HEK293T (cell line): ENCODE measurements at places on chromosomes 16 and 17.

DNA sequence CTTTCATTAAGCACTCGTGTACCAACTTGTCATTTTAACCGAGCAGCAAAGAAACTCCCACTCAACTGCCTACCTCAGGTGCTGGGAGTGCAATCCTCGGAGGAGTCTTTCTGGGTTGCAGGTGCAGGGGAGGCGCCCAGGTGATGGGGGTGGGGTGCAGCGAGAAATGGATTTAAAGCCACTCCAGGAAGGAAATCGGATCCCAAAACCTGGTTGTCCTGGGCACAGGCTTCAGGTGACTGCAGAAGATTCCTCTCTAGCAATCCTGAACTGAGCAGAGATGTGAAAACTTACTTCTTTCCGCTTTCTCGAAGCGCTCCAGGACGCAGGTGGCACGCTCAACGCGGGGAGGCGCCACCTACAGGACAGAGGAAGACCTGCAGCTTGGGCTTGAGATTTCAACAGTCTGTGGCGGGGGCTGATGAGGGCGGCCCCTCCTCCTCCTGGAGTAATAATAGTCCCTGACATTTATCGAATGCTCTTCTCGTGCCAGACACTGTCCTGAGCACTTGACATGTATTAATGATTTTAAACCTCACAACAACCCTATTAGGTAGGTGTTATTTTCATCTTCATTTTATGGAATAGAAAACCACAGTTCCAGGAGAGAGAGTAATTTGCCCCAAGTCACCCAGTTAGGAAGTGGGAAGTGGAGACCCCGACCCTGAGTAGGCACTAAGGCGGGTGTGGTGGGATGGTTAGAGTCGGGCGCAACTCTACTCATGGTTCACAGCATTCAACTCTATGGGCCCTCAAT lies 27.2 kb upstream of the SKAP1 start:
- peak; percentile 89 for DNase-seq

- DNase-seq, result peak; percentile 39
These were observed 740 bp downstream of the NFATC2IP start for GRCh38 chr16:28951410-28951943.

GRCh38 chr17:66686601-66687000 lies 148.3 kb upstream of the CACNG5 start:
- no peak for DNase-seq

- DNase-seq, result no peak
These were observed 1.1 kb downstream of the CREBBP start for GRCh38 chr16:3879258-3879886.

DNA sequence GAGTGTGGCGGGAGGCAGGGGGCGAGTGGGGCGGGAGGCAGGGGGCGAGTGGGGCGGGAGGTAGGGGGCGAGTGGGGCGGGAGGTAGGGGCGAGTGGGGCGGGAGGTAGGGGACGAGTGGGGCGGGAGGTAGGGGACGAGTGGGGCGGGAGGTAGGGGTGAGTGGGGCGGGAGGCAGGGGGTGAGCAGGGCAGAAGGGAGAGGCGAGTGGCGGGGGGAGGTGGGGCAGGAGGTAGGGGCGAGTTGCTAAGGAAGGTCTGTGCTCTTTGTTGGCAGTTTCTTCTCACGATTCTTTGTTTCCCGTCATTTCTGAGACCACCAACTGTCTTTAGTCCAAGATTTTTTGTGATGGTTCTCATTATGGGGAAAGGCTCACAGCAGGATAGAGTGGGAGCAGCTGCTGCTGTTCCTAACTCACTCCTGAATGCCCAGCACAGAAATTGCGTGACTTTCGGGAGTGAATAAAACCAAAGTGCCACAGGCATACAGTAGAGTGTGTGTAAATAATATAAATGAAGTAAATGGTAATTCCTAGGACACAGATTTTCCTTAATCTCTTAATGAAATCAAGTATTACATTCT lies 44.7 kb downstream of the COG7 start:
- DNase-seq, result no peak

DNA sequence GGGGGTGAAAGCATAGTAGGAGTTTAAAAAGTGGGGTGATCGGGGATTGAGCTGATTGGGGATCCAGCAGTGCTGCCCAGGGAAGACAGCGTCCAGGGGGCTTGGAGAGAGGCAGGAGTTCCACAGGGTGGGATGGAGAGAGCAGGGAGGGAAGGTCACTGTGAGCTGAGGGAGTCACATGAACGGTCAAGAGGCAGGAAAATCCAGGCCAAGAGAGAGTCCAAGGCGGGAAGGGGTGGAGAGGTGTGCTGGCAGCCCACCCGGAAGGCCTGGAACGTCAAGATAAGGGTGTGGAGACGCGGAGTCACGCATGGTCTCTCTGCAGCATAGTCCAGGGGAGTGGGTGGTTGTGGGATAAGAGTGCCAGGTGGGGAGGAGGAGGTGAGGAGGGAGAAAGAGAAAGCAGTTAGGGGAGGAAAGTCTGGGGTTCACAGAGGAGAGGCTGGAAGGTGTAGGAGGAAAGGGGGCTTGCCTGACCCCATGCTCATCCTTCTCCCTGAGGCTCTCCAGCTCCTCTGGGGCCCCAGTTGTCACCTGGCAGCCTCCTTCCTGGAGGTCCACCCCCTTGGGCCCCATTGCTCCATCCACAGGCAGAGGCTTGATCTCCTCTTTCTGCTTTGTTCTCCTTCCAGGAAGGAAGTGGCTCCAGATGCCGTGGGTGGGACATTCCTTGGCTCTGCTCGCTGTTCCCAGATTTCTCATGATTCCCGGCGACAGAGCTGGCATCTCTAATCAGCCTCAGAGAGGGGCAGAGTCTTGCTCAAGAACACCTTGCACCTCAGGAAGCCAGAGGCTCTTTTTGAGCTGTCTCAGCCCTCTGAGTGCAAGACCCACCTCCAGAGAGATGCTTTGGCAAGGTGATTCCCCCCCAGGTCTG lies 28.7 kb downstream of the CCR7 start:
- DNase-seq, result no peak

GRCh38 chr16:74902161-74902560 lies 82.8 kb downstream of the WDR59 start:
- no peak for DNase-seq

DNA sequence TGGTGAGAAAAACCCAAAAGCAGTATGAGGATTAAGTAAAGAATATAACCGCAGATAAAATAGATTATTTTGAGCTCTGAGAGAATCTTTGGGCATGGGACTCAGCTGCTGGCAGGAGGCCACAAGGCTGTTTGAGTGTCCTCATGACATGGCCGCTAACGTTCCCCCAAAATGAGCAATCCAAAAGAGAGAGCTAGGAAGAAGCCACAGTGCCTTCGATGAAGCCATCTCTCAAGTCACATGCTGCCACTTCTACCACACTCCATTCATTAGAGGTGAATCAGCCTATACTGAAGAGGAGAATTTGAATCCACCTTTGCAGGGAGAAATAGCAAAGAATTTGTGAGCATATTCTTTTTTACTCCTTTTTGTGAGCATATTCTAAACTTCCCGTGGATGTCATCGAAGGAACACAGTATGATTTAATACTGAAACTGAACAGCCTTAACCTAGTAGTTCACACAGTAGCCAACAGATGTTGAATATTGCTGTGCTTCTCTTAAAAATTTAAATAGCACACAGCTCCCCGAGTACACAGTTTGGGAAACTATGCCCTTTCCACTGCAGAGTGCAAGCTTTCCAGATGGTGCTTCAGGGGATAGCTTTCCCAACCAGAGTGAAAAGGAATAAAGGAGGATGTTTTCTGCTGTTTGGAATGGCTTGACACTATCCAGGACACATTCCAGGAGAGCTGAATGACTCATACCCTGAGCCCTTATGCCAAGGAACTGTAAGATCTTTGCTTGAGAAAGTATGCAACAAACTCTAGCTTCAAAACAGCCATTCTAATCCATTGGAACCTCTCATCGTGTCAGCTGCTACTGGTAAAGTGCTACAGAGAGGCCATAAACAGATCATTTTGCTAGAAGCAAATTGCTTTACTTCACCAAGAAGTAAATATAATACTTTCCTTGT lies 33.9 kb downstream of the ANKFY1 start:
- no peak for DNase-seq

- DNase-seq, result no peak
These were observed 18.5 kb upstream of the DOC2B start for GRCh38 chr17:199806-200545.

GRCh38 chr16:77585379-77586251 lies 136.7 kb upstream of the NUDT7 start:
- no peak for DNase-seq

DNA sequence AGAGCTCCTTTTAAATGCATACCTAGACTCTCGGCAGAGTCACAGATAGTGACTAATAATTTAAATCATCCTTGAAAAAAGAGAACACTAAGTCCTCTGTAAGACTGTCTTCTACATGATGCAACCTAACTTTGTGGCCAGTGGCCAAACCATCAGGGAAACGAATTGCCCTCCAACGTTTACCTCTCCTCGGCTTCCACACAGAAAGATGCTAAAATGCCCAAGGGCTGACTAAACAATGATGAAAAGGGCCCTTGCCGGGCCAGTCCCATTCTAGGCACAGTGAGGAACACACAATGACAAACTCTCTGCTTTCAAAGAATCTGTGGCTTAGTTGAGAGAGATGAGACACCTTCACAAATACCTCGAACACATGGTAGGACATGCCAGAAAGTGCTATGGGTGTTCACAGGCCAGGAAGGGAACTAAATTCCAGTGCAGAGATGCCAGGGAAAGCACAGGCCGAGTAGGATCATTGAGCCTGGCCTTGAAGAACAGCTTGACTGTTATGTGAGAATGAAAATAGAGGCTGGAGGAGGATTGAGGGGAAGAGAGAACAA lies 35.3 kb upstream of the PITPNM3 start:
- DNase-seq, result no peak

GRCh38 chr16:11602321-11602720 lies 15.6 kb upstream of the LITAF start:
- DNase-seq, result no peak

GRCh38 chr17:82435601-82436583 lies 14.7 kb downstream of the CYBC1 start:
- DNase-seq, result no peak

DNA sequence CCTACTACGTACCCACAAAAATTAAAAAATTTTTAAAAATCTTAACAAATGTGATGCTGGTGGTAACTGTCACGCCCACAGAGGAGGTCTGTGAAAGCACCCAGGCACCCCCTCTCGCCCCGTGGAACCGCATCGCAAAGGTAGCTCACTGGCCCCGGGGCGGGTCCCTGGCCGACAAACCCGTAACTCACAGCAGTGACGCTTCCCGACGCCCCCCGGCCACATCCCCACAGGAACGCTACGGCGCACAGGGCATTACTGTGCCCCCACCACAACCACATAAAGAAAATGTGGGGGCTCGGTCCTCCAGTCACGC lies 366 bp downstream of the ANKS3 start:
- no peak for DNase-seq

DNA sequence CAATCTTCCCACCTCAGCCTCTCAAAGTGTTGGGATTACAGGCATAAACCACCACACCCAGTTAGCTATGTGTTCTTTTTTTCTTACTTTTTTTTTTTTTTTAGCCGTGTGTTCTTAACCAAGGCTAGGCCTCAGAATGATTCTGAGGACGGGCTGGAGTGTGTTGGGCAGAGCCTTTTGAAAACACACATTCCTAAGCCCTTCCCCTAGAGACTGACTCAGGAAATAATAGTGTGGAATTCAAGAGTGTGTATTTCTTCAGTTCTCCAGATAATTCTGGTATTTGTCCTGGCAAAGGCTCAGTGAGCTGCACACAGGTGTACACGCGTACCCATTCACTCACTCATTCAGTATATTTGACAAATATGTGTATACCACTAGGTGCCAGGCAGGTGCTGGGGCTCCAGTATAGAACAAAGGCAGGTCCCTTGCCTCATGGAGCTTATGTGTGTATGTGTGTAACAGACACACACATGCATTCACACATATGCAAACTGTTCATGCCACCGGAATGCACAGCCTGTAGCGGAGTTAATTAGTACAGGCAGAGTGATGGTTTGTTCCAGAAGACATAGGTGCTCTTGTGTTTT lies 19.4 kb upstream of the NFATC3 start:
- no peak for DNase-seq

DNA sequence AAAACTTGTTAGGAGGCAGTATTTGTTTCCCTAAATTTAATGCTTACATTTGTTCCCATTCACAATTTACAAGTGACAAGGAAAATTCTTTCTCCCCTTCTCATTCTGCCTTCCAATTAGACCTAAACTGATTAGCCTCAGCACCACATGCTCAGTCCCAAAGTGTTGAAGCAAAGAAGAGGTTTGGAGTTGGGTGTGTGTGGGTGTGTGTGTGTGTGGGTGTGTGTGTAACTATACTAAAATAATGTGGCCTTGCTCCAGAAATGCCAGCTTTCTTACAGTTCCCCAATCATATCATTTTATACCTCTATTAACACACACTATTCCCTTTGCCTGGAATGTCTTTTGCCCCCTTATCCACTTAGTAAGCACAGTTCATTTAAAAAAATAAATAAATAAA lies 6.9 kb upstream of the UTP6 start:
- DNase-seq, result no peak

GRCh38 chr17:64698725-64699124 lies 36.6 kb upstream of the SMURF2 start:
- no peak for DNase-seq

DNA sequence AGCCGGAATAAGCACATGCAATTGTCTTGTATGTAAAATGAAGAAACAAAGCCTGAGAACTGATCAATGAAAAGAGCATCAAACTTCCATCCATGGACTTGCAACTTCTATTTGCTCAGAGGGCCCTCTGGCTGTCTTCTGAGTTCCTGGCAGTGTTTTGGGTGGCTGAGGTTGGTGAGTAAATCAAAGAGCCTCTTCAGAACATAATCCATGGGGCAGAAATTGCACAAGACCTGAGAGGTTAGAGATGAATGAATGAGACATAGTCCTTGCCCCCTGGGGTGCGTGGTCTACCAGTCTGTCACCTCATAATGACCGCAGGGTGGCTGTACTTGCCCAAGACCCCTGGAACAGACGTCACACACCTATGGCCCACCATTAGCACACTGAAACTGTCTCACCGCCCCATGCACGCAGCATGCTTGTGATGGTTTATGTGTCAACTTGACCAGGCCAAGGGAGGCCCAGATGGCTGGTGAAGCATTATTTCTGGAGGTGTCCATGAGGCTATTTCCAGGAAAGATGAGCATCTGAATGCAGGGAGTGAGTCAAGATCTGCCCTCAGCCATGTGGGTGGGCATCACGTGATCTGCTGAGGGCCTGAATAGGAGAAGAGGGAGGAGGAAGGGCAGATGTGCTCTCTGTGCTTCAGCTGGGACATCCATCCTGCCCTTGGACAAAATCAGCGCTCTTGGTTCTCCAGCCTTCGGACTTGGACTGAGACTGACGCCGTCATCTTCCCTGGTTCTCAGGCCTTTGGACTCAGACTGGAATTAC lies 8.3 kb downstream of the PIK3R6 start:
- no peak for DNase-seq

- no peak for DNase-seq
These were observed 16.9 kb upstream of the CYTH1 start for GRCh38 chr17:78798695-78799559.

DNA sequence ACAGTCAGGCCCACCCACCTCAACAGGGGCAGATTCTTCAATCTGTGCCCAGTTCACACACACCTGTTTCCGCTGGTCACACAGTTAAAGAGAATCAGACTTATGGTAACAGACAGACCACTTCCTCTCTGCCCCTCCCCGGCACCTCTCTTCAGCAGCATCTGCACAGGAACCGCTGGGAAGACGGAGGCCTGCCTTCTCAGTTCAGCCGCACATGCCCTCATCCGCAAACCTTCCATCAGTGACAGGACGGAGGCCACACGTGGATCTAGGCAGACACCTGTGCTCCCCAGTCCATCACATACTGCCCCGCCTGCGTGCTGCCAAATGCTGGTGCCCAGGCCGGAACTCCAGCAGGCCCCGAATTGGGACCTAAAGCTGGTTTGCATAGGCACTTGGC lies 10.3 kb downstream of the PHB1 start:
- DNase-seq, result no peak

- DNase-seq, result no peak
These were observed 6.6 kb upstream of the DHRS7C start for GRCh38 chr17:9798008-9798407.
